Fibroblast of upper back skin (primary cell): ENCODE measurements at places on chromosomes 7 and 10.

- DNase-seq, result no peak
Observed at GRCh38 chr7:159038066-159038465, 106.6 kb downstream of the VIPR2 start.

DNA sequence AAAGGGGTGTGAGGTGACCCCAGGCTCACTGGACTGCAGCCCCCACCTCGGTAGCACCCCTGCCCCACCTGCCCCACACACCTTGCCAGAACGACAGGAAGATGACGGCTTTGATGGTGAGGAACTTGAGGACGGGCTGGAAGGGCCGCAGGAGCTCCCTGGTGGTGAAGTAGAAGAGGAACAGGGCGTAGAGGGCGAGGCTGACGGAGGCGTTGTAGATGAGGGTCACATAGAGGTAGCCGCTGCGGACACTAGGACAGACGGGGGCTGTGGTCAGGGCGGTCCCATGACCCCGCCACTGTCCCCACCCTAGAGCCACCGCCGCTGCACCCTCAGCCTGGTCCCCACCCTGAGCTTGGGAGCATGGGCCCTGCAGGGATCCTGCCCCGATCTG is 7.6 kb downstream of the TMEM184A start:
- no peak for DNase-seq

GRCh38 chr7:44894888-44895580 is 9.7 kb upstream of the PURB start:
- no peak for DNase-seq

- no peak for DNase-seq
Observed at GRCh38 chr10:77832238-77832637, 94.3 kb downstream of the DLG5 start.

GRCh38 chr10:113823389-113823788 is 30.5 kb downstream of the DCLRE1A start:
- no peak for DNase-seq

DNA sequence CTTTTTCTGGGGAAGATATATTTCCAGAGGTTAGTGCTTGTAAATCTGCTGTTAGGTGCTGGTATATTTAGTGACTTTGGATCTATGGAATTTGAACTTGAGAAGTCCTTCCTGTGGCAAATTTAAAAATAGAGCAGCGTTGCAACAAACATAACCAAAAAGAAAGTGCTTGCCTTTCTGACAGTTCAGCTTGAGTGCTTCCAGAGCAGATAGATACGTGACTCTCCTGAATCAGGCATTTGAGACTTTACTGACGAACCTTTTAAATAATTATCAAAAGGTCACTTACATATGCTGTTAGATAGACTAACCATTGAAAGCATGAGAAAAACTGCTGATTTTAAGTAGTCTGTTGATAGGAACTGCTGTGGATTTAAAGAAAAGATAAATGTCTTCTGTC is 387.5 kb upstream of the LRRTM3 start:
- DNase-seq, result no peak

DNA sequence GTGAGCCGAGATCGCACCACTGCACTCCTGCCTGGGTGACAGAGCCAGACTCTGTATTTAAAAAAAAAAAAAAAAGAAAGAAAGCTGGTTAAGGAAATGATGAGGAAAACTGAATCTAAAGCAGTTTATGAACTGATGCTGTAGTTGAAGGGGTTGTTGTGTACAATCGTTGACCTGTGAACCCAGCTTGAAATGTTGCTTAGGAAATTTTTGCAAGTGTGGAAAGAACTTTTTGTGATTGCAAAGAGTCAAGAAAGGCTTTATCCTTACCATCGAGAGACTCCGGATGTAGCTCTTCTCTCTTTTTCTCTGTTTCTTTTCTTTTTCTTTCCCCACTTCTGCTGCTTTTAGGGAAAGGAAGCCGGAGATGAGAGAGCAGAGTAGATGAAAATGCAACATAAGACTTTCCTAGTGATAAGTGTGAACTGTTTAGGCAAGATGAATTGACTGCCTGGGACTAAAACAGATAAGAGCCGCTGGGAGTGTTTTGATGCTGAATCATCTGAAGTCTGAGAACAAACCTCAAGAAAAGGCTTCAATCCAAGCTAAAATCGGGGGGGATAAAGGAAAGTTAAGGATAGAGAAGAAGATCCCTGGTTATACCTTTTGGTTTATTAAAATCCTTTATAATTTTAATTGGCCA is 69.0 kb downstream of the TAF3 start:
- peak; percentile 50 for DNase-seq
